K562 (cell line): ENCODE measurements at places on chromosomes 4 and X.
A peak's percentile ranks its signal among the peaks of the same experiment; 100 is the strongest.

DNA sequence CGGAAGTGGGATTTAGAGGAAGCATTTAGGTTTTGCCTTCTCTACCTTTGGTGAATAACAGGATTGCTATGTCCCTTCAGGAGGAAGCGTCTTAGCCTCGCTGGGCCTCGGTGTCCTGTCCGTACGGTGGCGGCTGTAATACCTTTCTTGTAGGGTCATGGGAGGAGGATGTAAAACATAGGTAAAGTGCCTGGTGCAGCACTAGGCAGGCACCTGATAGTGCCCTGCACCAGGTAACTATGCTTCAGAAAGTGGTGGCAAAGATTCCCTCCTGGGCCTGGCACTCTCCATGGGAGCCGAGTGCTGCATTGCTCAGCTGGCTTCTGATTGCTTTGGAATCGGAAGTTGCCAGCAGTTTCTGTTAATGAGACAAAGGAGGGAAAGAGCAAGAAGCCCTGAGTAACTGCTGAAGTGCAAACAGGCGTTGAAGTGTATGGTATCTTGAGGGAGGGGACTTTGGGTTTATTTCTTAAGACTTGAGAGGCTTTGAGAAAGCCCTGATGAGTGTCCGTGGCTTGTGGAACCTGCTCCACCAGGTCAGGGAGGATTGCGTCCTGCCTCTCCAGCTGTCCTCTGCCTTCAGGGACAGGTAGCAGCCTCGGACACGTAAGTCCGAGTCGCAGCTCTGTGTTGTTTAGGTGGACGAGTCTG, 45.8 kb downstream of the TBC1D14 start:
- no peak overlapping the region for H3K4me3 ChIP-seq
- H3K36me3 ChIP-seq, result peaks cover 11% of the 10 kb centered on the region; the same call in 1 of the 3 replicates
- no peak for DNase-seq
- H3K27ac ChIP-seq, result no peak overlapping the region

GRCh38 chr4:25313201-25313895, 774 bp downstream of the ZCCHC4 start:
- peak overlapping the region; percentile 67 for H3K4me3 ChIP-seq
- no peak for DNase-seq
- no peaks in the 10 kb centered on the region for H3K27me3 ChIP-seq
- peak overlapping the region; percentile 79 for H3K27ac ChIP-seq
- peaks cover 39% of the 10 kb centered on the region; the same call in 2 of the 3 replicates for H3K36me3 ChIP-seq
- peaks cover 9% of the 10 kb centered on the region for H3K4me1 ChIP-seq

DNA sequence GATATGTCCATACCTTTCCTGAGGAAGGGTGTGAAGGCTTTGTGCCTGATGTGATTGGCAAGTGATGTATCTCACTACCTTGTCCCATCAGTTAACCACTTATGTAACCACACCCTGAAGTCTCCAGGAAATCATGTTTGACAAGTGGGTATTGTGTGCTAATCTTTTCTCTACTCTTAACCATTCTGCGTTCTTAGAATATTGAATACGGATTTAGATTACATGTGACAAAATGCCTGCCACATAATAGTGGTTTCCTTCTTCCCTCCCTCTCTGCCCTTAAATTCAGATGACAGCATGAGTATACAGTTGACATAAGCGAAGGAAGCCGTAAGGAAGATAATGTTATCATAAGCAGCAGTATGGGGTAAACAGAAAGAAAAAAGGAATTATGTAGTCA, 108.4 kb downstream of the KLHL8 start:
- H3K27me3 ChIP-seq, result no peaks in the 10 kb centered on the region
- peak overlapping the region; percentile 34; the same call in 2 of the 3 replicates for H3K27ac ChIP-seq
- peaks cover 4% of the 10 kb centered on the region; the same call in 1 of the 2 replicates for H3K4me1 ChIP-seq
- no peak overlapping the region for H3K4me3 ChIP-seq
- DNase-seq, result peak; percentile 16

GRCh38 chr4:37967736-37968135, 7.5 kb downstream of the PTTG2 start:
- no peak overlapping the region for H3K27ac ChIP-seq
- H3K27me3 ChIP-seq, result peaks cover 21% of the 10 kb centered on the region
- no peak overlapping the region for H3K4me3 ChIP-seq
- no peaks in the 10 kb centered on the region for H3K4me1 ChIP-seq

DNA sequence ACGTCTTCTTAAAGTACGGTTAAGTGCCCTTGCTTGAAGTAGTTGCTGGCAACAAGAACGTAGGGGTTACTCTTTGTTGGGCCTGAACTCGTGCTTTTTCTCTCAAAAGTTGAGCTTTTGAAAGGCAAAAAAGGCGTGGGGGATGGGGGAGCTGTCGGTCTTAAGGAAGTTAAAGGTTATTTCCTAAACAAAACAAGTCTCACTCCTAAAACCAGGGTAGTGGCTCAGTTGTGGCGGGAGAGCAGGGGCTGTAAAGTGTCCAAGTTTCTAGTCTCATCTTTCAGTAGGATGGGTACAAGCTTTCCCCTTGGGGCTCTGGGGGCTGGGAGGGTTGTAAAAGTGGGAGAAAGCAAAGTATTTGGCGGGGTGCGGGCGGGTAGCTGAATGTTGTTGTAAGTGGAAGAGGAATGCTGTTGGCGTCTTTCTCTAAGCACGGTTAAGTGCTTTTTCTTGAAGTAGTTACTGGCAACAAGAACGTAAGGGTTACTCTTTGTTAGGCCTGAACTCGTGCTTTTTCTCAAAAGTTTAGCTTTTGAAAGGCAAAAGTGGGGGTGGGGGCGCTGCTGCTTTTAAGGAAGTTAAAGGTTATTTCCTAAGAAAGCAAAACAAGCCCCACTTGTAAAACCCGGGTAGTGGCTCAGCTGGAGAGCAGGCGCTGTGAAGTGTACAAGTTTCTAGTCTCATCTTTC, 904 bp upstream of the WDR1 start:
- peaks cover 29% of the 10 kb centered on the region for H3K4me1 ChIP-seq
- no peaks in the 10 kb centered on the region for H3K27me3 ChIP-seq
- H3K36me3 ChIP-seq, result peaks cover 33% of the 10 kb centered on the region
- DNase-seq, result no peak
- H3K4me3 ChIP-seq, result peak overlapping the region; percentile 63

- H3K4me3 ChIP-seq, result no peak overlapping the region
- H3K36me3 ChIP-seq, result no peaks in the 10 kb centered on the region
Observed at GRCh38 chrX:19566359-19567222, 51.3 kb upstream of the MAP3K15 start.

GRCh38 chrX:367866-368265, 18.8 kb downstream of the PPP2R3B start:
- no peak overlapping the region for H3K4me3 ChIP-seq
- no peaks in the 10 kb centered on the region for H3K27me3 ChIP-seq
- H3K27ac ChIP-seq, result no peak overlapping the region
- H3K4me1 ChIP-seq, result peaks cover 36% of the 10 kb centered on the region
- DNase-seq, result no peak

DNA sequence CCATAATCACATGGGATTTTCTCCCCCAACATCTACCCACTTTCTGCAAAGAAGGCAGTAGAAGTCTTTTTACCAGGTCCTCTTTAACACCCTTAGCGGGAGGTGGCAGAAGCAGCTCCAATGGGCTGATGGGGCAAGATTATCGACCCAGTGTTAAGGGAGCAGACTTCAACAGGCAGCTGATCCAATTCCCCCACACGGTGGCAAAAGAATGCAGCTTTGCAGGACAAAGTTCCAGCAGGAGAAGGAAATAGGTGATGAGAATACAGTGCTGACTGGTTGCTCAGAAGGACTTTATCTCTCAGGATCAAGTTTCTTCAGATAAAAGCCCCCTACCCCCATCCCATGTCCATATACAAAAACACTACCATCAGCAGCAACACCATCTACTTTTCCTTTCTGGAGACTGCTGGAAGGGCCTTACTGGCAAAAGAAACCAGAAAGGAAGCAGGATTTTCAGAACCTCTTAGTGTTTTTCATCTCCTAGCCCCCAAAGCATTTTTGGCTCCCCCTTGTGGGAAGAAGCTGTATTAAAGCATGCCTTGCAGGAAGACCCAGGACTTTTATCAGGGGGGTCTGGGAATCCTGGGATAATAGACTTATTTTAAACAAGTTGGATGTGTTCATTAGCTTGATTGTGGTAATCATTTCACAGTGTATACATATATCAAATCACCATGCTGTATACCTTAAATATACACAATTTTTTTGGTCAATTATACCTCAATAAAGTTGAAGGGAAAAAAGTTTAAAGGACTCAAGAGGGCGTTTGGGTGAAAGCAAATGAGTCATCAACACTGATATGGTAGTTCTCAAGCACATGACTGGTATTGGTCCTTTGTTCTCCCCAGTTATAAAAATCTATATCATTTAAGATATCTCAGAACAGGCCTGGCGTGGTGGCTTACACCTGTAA, 146.4 kb downstream of the GPC3 start:
- H3K36me3 ChIP-seq, result no peaks in the 10 kb centered on the region
- DNase-seq, result peak; percentile 38
- no peaks in the 10 kb centered on the region for H3K27me3 ChIP-seq
- H3K4me3 ChIP-seq, result no peak overlapping the region

DNA sequence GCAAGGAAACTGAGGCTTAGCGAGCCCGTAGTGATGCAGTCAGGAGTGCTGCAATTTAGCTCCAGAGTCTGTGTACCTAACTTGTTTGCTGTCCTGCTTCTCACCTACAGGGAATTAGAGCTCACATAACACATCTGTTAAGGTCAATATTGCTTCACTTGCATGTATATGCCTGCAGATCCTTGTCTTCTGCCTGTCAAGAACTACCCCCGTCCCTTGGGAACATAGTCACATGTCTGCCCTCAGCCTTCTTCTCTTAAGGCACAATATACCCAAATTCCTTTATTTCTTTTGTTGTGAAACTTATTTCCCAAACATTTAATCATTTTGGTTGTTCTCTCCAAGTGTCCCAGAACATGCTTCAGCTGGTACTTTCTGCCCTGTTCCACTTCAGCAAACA, 103.3 kb upstream of the LEF1 start:
- DNase-seq, result no peak
- no peaks in the 10 kb centered on the region for H3K27me3 ChIP-seq
- H3K36me3 ChIP-seq, result no peaks in the 10 kb centered on the region
- H3K4me1 ChIP-seq, result peaks cover 4% of the 10 kb centered on the region; the same call in 1 of the 3 replicates
- no peak overlapping the region for H3K4me3 ChIP-seq

DNA sequence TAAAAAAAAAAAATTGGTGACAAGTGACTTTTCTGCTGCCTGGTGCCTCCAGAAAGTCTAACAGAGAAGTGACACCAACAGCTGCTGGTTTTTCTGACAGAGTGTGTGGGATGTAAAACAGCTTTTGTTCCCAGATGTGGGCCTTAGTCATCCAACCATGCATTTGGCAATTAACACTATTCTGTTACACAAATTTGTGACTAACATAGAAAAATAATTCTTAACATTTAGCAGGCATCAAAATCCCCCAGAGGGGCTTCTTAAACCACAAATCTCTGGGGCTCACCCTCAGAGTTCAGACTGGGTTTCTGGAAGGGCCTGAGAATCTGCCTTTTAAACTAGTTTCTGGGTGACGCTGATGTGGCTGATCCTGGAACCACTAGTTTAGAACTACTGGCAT, 100.5 kb upstream of the PCDH7 start:
- H3K36me3 ChIP-seq, result no peaks in the 10 kb centered on the region
- no peak overlapping the region for H3K4me3 ChIP-seq
- no peaks in the 10 kb centered on the region for H3K27me3 ChIP-seq
- H3K4me1 ChIP-seq, result no peaks in the 10 kb centered on the region
- H3K27ac ChIP-seq, result no peak overlapping the region
- no peak for DNase-seq

GRCh38 chr4:176799653-176800052, 6.9 kb upstream of the VEGFC start:
- no peak for DNase-seq
- no peaks in the 10 kb centered on the region for H3K27me3 ChIP-seq
- no peak overlapping the region for H3K27ac ChIP-seq
- H3K36me3 ChIP-seq, result no peaks in the 10 kb centered on the region
- no peak overlapping the region for H3K4me3 ChIP-seq
- H3K4me1 ChIP-seq, result no peaks in the 10 kb centered on the region

GRCh38 chrX:139382529-139382928, 148.0 kb upstream of the F9 start:
- H3K4me1 ChIP-seq, result peaks cover 6% of the 10 kb centered on the region; the same call in 1 of the 2 replicates
- H3K27ac ChIP-seq, result no peak overlapping the region
- H3K36me3 ChIP-seq, result no peaks in the 10 kb centered on the region

DNA sequence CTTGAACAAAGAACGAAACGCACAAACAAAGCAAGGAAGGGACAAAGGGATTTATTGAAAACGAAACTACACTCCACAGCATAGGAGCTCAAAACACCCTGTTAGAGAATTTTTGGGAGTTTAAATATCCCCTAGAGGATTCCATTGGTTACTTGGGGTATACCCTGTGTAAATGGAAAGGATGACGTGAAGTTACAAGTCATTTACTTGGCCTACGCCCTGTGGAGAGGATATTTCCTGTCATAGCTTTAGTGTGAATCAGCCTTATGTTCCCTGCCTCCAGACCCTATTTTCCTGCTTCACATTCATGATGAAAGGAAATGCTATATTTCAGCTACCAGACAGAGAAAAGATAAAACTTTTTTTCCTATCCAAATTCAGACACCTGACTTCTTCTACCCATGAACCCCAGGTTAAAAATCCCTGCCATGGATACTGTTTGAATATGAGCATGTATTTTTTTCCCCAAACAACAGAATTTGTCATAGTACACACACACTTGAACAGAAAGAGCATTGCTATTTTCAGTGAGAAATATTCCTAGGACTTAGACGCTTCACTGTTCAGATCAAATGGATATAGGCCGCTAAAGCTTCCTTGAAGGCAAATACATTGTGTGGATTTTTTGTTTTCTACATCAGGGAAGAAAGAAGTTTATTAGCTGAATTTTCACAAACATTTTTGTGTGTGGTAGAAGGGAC, 20.4 kb downstream of the PIN4 start:
- H3K27me3 ChIP-seq, result no peaks in the 10 kb centered on the region
- DNase-seq, result no peak
- H3K27ac ChIP-seq, result no peak overlapping the region
- peaks cover 26% of the 10 kb centered on the region for H3K36me3 ChIP-seq
- no peaks in the 10 kb centered on the region for H3K4me1 ChIP-seq

- H3K4me1 ChIP-seq, result no peaks in the 10 kb centered on the region
- H3K36me3 ChIP-seq, result no peaks in the 10 kb centered on the region
- no peaks in the 10 kb centered on the region for H3K27me3 ChIP-seq
- H3K4me3 ChIP-seq, result no peak overlapping the region
- DNase-seq, result no peak
- H3K27ac ChIP-seq, result no peak overlapping the region
Observed at GRCh38 chr4:31784558-31784957, 1064.4 kb downstream of the PCDH7 start.

DNA sequence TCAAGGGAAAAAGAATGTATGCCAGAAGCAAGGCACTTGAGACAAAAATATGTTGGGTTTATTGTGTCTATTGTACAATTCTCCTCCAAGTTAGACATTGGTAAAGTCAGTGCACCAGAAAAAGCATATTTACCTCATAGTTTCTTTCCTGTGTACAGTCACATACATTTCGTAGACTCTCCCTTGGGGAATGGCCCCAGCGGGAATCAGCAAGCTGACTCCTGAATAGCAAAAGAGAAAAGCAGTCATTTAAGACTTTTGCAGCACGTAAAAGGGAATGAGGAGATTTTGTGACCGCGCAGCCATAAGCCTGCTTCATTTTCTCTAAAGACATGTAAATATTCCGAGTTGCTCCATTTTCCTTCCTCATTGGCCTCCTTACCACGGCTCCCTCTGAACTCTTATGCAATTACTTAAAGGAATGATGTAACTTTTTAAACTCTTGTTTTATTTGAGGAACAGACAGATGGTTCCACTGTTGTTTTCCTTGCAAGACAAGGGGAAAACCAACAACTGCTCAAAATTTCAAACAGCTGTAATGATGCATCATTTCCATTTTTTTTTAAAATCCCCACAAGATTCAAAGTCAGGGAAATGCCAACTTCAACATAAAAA, 332.7 kb downstream of the UNC5C start:
- H3K27me3 ChIP-seq, result no peaks in the 10 kb centered on the region; the same call in 2 of the 3 replicates
- peaks cover 12% of the 10 kb centered on the region; the same call in 2 of the 3 replicates for H3K4me1 ChIP-seq
- no peak overlapping the region for H3K27ac ChIP-seq
